Lung (tissue), 17 donors: ENCODE measurements at places on chromosomes 16 and 17. TPM values are rescaled to one million over a fixed set of nuclear protein-coding genes. Genes with fewer than 3 reads are reported as not detected.

DNA sequence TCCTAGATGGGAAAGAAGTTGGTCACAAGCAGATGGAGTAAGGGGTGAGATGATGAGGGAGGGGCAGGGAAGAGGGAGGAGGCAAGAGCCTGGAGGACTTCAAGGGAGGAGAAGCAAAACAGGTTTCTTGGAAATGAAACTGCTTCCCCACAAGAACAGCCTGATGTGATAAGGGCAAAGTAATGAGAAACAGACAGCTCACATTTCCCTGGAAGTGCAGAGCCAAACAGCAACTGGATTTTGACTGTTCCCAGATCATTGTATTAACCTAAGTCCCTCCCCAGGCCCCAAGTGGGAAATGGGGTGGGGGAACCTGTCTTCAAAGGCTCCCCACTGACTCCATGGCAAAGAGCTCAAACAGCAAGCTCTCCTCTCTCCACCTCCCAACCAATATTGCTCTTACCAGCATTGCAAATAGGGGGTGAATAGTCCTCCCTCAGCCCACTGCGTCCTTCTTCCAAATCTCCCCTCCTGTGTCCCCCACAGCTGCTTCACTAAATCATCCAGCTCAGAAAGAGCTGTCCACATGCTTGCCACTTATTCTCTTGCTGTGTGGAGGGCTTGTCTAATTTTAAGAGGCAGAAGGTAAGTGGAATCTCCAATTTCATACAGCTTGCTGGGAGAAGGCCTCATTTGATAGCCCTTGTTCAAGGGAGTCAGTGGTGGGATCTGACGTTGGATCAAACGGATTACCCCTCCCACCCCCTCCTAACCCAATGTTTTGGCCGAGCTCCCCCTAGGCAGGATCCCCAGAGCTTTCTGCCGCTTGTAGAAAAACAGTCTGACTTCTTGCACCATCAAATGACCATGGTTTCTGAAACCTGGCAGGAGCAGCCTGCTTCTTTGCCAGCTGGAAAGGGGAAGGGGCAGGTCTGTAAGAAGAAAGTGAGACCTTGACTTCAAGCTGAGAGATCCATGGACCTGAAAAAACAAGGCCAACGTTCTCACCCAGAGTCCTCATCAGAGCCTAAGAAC, 56.3 kb upstream of the SMIM36 start:
- peak; percentile 73 for DNase-seq

SLFN14 gene
- total RNA-seq = not detected

GRCh38 chr16:49574826-49575225, 201.2 kb downstream of the C16orf78 start:
- DNase-seq = no peak

- DNase-seq = no peak
Observed at GRCh38 chr17:49510720-49511110, 15.6 kb downstream of the NGFR start.

- DNase-seq = no peak
Observed at GRCh38 chr17:46811978-46812583, 6.4 kb downstream of the WNT3 start.

- no peak for DNase-seq
Observed at GRCh38 chr16:52581530-52581929, 34.6 kb upstream of the TOX3 start.
